ENCODE measurements at places on chromosomes 2 and 18. TPM values are rescaled to one million over a fixed set of nuclear protein-coding genes. Genes with fewer than 3 reads are reported as not detected.
A peak's percentile ranks its signal among the peaks of the same experiment; 100 is the strongest.

- H3K4me1 ChIP-seq, result no peaks in the 10 kb centered on the region
- no peaks in the 10 kb centered on the region for H3K36me3 ChIP-seq
- no peak for DNase-seq
- peaks cover 4% of the 10 kb centered on the region for H3K27me3 ChIP-seq
- no peak overlapping the region for H3K27ac ChIP-seq
- no peak overlapping the region for H3K4me3 ChIP-seq
These were observed 50.3 kb downstream of the CCBE1 start for GRCh38 chr18:59646963-59647307.

DNA sequence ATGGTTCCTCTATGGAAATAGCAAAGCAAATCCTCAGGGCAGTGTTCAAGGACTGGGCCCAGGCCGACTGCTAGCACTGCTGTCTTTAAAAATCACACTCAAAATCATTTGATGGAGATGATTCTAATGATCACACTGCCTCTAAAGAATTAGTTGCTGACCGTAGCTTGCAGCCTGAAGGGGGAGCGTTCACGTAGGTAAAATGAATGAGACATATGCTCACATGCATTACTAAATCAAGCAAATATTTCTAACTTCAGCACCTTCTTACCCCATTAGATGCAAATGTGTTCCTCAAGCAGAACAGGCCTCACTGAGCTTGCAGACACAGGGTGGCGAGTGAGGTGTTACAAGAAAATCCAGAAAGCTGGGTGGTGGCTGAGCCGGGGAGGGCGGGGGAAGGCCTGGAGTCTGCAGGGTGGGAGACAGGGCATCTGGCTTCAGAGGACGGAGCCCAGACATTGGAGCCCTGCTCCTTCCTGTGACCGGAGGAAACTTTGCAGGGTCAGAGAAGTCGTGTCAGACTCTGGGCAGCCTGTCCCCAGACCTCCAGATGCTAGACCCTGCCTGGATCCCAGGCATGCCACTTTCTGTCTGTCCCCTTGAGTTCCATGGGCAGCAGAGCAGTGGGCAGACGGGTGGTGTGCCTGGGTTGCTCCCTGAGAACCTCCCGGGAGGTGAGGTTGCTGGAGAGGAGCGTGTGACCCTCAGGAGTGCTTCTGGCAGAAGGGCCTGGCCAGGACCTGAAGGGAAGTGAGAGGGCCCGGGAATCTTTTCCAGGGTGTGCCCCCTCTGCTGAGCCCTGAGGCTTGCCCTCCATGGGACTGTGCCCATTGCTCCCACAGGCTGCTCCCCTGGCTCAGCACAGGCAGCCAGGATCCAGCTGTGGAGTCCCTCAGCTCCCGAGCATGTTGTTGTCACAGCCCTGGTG, 7.1 kb upstream of the NPPC start:
- peaks cover 16% of the 10 kb centered on the region for H3K4me1 ChIP-seq
- H3K36me3 ChIP-seq, result no peaks in the 10 kb centered on the region
- no peak overlapping the region for H3K4me3 ChIP-seq
- no peak for DNase-seq
- peaks cover 33% of the 10 kb centered on the region for H3K27me3 ChIP-seq

- H3K4me1 ChIP-seq, result no peaks in the 10 kb centered on the region
- H3K4me3 ChIP-seq, result no peak overlapping the region
These were observed 364.7 kb downstream of the GPD2 start for GRCh38 chr2:156800781-156801361.

GRCh38 chr2:60285626-60286316, 267.7 kb downstream of the BCL11A start:
- H3K36me3 ChIP-seq, result no peaks in the 10 kb centered on the region
- peaks cover 9% of the 10 kb centered on the region for H3K27me3 ChIP-seq
- H3K27ac ChIP-seq, result no peak overlapping the region
- DNase-seq, result no peak

DNA sequence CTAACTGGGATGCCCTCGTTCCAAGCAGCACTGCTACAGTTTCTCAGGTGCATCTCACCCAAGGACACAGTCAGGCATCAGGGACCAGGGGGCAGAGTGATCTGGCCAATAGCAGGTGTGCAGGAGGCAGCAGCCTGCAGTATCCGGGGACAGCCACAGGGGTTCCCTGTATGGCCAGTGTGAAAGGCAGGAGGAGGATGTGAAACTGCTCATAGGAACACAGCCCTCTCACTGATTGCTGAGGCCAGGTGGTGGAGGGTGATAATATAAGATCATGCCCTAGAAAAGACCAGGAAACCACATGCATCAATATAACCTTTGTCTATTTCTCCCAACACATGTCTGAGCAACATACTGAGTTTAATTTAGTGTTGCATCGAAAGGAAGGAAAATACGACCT, 112.7 kb upstream of the TACR1 start:
- no peak for DNase-seq
- no peaks in the 10 kb centered on the region for H3K4me1 ChIP-seq
- H3K27ac ChIP-seq, result no peak overlapping the region
- H3K27me3 ChIP-seq, result no peaks in the 10 kb centered on the region
- no peaks in the 10 kb centered on the region for H3K36me3 ChIP-seq

- H3K36me3 ChIP-seq, result no peaks in the 10 kb centered on the region
- no peaks in the 10 kb centered on the region for H3K27me3 ChIP-seq
- no peak overlapping the region for H3K27ac ChIP-seq
- H3K4me1 ChIP-seq, result peaks cover 23% of the 10 kb centered on the region
- no peak overlapping the region for H3K4me3 ChIP-seq
- no peak for DNase-seq
These were observed 57.6 kb upstream of the IGFBP5 start for GRCh38 chr2:216752855-216753505.

DNA sequence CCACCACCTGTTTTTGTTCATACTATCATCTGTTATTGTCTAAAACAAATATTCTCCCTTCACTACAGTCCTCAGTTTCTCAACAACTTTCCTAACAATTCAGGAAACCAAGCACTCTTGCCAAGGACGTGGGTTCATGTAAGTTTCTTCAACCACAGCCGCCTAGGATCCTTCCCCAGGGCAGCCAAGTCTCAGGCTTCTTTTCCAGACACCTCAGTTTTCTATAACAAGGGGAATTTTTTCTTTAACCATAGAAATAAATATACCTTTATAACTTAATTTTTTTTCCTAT, 39.4 kb upstream of the AGPS start:
- H3K27me3 ChIP-seq, result no peaks in the 10 kb centered on the region
- H3K36me3 ChIP-seq, result no peaks in the 10 kb centered on the region
- H3K4me3 ChIP-seq, result no peak overlapping the region
- peaks cover 11% of the 10 kb centered on the region for H3K4me1 ChIP-seq
- no peak for DNase-seq

DNA sequence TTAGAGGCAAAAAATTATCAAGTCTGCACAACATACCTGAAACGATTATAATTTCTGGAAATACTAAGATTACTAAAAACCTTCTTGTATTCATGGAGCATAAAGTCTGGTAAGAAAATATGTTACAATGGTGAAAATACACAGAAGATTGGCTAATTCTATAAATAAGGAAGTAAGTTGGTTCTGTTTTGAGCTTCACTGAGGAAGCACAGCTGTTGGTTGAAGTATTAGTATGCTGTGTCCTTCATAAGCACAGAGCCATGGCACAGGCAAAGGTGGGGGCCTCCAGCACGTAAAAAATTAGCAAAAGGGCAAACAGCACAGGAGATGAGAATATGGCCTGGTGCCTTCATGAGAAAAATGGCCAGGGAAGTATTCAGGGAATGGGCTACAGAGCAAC, 40.4 kb upstream of the ANKRD62 start:
- H3K27me3 ChIP-seq, result no peaks in the 10 kb centered on the region
- no peak overlapping the region for H3K4me3 ChIP-seq
- H3K27ac ChIP-seq, result no peak overlapping the region
- DNase-seq, result no peak
- H3K4me1 ChIP-seq, result no peaks in the 10 kb centered on the region

DNA sequence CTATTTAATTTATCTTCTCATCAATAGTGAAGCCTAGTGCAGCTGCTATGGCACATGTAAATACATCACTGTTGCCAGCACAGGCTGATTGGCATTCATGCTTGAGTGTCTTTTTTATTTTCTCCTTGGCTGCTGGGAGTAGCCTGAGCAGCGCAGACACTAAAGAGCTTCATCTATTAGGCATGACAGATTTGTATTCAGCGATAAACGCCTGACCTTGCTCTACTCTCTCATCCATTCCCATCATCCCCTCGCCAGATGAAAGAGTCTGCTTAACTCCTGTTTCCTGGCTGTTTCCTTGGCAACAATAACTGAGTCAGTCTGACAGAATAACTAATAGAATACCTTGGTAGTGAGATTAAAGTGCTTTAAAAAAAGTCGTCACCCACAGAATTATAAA, 753.6 kb downstream of the DCC start:
- H3K27me3 ChIP-seq, result no peaks in the 10 kb centered on the region
- H3K4me3 ChIP-seq, result no peak overlapping the region
- H3K27ac ChIP-seq, result no peak overlapping the region
- no peak for DNase-seq
- no peaks in the 10 kb centered on the region for H3K4me1 ChIP-seq
- no peaks in the 10 kb centered on the region for H3K36me3 ChIP-seq

- no peak for DNase-seq
- peak overlapping the region; percentile 36 for H3K27ac ChIP-seq
- H3K4me3 ChIP-seq, result no peak overlapping the region
These were observed 160.0 kb downstream of the PHLPP1 start for GRCh38 chr18:62875323-62875722.

GRCh38 chr2:81996332-81996731, 1691.8 kb upstream of the LRRTM1 start:
- H3K27ac ChIP-seq, result no peak overlapping the region
- H3K36me3 ChIP-seq, result no peaks in the 10 kb centered on the region
- no peak for DNase-seq
- H3K4me3 ChIP-seq, result no peak overlapping the region
- H3K4me1 ChIP-seq, result no peaks in the 10 kb centered on the region

DNA sequence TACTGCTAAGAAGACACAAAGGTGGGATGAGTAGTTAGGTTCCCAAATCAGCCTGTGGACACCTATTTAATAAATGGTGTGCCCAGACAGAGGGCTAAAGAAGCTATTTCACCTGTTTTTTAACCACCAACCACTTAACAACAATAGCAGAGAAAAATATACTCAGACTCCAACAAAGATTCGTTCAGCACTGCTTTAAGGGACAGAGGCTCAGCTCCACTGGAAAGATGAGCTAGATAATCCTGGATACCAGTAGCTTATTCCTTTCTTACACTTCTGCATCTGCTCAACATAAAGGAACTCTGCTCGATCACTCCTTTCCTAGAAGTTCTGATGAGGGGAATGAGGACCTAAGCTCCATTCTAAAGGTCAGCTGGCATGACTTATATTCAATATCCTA, 44.5 kb downstream of the PTCD3 start:
- DNase-seq, result no peak
- H3K36me3 ChIP-seq, result peaks cover 92% of the 10 kb centered on the region
- no peaks in the 10 kb centered on the region for H3K4me1 ChIP-seq
- no peak overlapping the region for H3K27ac ChIP-seq
- H3K27me3 ChIP-seq, result no peaks in the 10 kb centered on the region
- no peak overlapping the region for H3K4me3 ChIP-seq

DNA sequence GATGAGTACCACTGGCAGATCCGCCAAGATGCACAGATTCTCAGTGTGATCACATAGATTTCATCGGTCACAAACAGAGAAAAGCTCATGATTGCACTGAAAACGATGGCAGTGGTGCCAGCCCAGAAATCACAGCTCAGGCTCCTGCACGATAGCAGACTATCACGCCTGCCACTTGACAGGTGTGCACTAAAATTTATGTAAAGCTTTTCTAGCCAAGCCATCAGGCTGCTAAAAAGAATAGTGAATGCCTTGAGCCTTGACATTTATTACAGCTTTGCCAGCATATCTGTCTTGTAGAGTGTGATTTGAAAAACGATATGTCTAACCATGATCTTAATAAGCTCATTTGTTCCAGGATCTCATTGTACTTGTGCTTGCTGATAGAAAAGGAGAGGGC, 409.5 kb upstream of the CWC22 start:
- H3K36me3 ChIP-seq, result no peaks in the 10 kb centered on the region
- no peaks in the 10 kb centered on the region for H3K27me3 ChIP-seq
- H3K4me3 ChIP-seq, result no peak overlapping the region

- H3K36me3 ChIP-seq, result no peaks in the 10 kb centered on the region
- no peaks in the 10 kb centered on the region for H3K27me3 ChIP-seq
- H3K27ac ChIP-seq, result no peak overlapping the region
- H3K4me3 ChIP-seq, result no peak overlapping the region
These were observed 62.8 kb upstream of the CYP26B1 start for GRCh38 chr2:72210470-72210869.

DNA sequence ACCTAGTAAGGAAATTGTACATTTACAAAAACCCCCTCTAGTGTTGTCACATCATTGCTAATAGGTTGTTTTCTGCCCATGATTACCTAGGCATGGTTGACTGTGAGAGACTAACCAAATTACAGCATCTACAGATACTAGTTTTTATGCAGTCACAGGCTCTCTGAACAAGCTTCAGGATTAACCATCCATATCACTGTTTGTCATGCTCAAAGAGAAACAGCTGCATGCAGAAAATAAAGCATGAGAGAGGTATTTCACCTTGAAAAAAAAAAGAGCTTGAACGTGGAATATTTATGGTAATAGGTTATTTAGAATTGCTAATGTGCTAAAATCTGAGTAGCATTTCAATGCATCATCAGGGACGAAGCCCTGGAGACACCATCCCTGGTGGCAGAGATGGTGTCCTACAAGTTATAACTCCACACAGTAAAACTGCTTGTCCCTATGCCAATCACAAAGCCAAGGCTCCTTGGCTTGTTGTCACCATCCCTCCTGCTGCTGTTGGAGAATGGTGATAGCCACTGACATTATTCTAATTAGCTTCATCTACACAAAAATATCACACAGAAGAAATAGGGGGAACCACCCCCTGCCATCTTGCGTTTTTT, 5.4 kb downstream of the NEB start:
- H3K36me3 ChIP-seq, result no peaks in the 10 kb centered on the region
- H3K4me1 ChIP-seq, result no peaks in the 10 kb centered on the region
- no peaks in the 10 kb centered on the region for H3K27me3 ChIP-seq
- no peak for DNase-seq

DNA sequence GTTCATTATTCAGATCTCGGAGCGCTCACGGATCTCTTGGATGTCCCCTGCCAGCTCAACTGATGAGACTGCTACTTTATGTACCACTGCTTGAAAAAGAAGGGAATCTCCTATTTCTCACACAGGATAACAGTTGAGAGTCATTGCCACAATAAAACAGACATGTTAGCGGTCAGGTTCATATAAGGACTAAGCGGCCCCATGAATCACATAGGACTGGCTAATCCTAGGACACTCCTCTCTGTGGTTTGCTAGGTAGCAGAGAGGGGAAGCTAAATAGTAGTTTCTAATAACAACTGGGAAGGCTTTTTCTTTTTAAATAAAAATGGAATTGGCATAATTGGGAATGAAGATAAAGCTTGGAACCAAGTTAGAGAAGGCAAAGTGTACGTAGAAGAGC, 15.9 kb upstream of the TGFA start:
- H3K36me3 ChIP-seq, result no peaks in the 10 kb centered on the region
- DNase-seq, result no peak
- H3K4me1 ChIP-seq, result peaks cover 5% of the 10 kb centered on the region

The CHST10 gene
- total RNA-seq, result 11.6 TPM

The MAP3K19 gene
- total RNA-seq, result not detected

The OTOS gene
- not detected for total RNA-seq

The ABCB11 gene
- total RNA-seq, result 0.05 TPM

The GRHL1 gene
- total RNA-seq, result 0.69 TPM
